Hepatocyte (in vitro differentiated cells): ENCODE measurements at places on chromosomes 2 and 18. TPM values are rescaled to one million over a fixed set of nuclear protein-coding genes. Genes with fewer than 3 reads are reported as not detected.

- no peaks in the 10 kb centered on the region for H3K27me3 ChIP-seq
- H3K4me3 ChIP-seq, result no peak overlapping the region
- H3K36me3 ChIP-seq, result no peaks in the 10 kb centered on the region
- no peaks in the 10 kb centered on the region for H3K4me1 ChIP-seq
- H3K27ac ChIP-seq, result no peak overlapping the region
Measured at GRCh38 chr18:21853016-21853415, 112.4 kb downstream of the MIB1 start.

GRCh38 chr2:48049371-48049770 is 143.1 kb upstream of the FBXO11 start:
- H3K4me1 ChIP-seq, result no peaks in the 10 kb centered on the region
- H3K27me3 ChIP-seq, result no peaks in the 10 kb centered on the region
- no peak overlapping the region for H3K4me3 ChIP-seq
- no peaks in the 10 kb centered on the region for H3K36me3 ChIP-seq
- H3K27ac ChIP-seq, result no peak overlapping the region
- DNase-seq, result no peak

DNA sequence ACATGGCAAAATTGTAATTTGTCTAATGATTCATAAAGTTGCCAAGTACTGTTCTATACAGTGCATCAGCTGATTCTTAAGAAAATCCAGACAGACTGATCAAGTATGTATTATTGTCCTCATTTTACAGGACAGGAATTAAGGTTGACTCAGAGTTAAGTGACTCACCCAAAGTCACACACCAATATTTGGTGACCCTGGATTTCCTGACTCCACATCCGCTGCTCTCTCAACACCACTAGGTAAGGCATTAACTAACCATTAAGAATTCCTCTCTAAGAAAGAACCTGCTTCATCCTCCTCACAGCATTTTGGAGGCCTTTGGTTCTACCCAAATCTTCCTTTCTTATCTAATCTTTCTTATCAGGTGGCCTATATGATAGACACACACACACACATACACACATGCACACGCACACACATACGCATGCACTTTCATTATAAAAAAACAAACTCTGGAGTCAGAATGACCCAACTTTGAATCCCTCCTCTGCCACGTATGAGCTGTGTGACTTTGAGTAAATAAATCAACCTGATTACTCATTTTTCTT is 150.8 kb downstream of the ANKRD44 start:
- H3K36me3 ChIP-seq, result no peaks in the 10 kb centered on the region
- no peak overlapping the region for H3K27ac ChIP-seq
- no peak overlapping the region for H3K4me3 ChIP-seq
- H3K27me3 ChIP-seq, result no peaks in the 10 kb centered on the region

DNA sequence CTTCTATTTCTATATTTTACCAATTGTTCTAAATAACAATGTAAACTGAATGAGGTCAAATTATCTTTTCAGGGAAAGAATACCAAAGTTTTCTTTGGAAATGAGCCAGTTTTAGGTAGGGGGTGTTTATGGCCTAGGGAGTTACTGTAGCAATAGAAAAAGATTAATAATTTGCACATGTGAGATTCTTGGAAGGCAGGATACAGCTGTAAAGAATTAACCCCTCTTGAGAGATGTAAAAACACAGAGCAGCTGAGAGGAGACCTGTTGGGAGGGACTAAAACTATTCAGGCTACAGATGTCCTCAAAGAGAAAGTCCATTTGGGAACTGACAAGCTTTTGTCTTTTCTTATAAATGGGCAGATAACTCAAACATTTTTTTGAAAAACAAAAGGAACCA is 182.2 kb downstream of the FIGN start:
- DNase-seq, result no peak
- H3K36me3 ChIP-seq, result no peaks in the 10 kb centered on the region
- H3K27me3 ChIP-seq, result no peaks in the 10 kb centered on the region

Gene IL36B
- not detected in 2 replicates for total RNA-seq
